Activated T-cell treated with anti-CD3 and anti-CD28 coated beads for 1 hour (primary cell): ENCODE measurements at places on chromosomes 4 and X.

- no peak for DNase-seq
These were observed 136.8 kb downstream of the CHRNA9 start for GRCh38 chr4:40471923-40472322.

DNA sequence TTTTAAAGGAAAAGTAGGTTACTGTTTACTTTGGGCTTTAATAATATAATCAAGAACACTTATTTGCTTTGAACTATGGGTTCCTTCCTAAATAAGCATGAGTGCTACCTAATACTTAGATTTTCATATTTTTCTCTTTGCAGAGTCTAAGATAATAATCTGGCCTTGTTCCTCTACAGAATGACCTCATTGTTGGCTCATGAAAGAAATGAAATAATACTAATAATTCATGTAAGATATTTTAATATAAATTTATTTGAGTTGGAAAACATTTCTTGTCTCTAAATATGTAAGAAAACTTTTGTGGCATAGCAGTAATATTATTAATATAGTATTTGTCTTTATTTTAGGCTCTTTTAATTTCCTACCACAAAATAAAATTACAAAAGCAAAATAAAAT lies 601.3 kb downstream of the IQCM start:
- DNase-seq, result no peak

- peak; percentile 16 for DNase-seq
These were observed 4.5 kb upstream of the NKX1-1 start for GRCh38 chr4:1410491-1411325.

DNA sequence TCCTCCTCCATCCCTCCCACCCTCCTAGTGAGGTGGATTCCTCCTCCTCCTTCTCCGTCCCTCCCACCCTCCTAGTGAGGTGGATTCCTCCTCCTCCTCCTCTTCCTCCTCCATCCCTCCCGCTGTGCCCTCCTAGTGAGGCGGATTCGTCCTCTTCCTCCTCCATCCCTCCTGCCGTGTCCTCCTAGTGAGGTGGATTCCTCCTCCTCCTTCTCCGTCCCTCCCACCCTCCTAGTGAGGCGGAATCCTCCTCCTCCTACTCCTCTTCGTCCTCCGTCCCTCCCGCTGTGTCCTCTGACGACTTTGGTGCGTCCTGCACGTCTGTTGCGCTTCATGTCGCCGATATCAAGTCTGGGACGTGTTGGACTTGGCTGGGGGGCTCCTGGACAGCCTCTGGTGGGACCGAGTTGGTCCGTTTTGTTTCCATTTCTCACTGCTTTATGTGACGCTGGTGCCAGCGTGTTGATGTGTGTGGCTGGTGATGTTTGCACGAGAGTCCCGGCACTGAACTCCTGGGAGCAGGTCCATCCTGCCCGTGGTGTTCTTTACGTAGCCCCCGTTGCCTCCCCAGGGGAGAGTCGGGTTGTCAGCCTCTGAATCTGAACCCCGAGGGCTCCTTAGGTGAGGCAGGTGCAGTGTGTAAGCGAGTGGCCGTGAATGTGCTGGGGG lies 5.4 kb downstream of the AKAP17A start:
- no peak for DNase-seq

GRCh38 chr4:85166318-85166717 lies 199.8 kb upstream of the WDFY3 start:
- DNase-seq, result no peak

- no peak for DNase-seq
These were observed 6.7 kb downstream of the CORIN start for GRCh38 chr4:47831026-47831679.

- no peak for DNase-seq
These were observed 49.6 kb downstream of the TSC22D3 start for GRCh38 chrX:107725761-107726555.

GRCh38 chr4:7189066-7189465 lies 3.3 kb upstream of the SORCS2 start:
- DNase-seq, result no peak

DNA sequence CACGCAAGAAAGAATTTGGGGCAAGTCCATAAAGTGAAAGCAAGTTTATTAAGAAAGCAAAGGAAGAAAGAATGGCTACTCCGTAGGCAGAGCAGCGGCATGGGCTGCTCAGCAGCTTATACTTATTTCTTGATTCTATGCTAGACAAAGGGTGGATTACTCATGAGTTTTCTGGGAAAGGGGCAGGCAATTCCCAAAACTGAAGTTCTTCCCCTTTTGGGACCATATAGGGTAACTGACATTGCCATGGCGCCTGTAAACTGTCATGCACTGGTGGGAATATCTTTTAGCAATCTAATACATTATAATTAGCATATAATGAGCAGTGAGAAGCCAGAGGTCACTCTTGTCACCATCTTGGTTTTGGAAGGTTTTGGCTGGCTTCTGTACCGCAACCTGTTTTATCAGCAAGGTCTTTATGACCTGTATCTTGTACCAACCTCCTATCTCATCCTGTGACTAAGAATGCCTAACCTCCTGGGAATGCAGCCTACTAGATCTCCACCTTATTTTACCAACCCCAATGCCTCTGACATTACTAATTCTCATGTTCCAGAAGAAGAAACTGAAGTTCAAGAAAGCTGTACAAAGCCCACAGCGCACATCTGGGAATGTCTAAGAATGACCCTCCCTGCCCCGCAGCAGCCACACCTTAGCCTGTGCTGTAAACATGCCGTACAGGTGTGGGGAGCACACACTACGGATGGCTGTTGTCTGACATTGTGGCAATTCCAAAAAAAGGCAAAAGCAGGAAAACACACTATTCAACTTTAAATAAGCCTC lies 18.6 kb downstream of the RXFP1 start:
- no peak for DNase-seq

DNA sequence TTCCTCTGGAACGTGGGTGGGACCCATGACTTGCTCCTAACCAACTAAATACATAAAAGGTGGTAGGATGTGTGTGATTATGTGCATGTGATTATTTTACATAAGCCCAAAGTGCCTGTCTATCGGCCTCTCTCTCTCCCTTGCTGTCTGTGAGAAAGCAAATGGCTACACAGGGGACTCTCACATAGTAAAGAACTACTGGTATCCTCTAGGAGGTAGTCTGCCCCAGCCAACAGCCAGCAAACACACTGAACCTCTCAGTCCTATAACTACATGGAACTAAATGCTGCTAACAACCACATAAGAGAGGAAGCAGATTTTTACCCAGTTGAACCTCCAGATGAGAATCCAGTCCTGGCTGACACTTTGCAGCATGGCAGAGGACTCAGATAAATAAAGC lies 1249.4 kb downstream of the ADGRL3 start:
- no peak for DNase-seq

DNA sequence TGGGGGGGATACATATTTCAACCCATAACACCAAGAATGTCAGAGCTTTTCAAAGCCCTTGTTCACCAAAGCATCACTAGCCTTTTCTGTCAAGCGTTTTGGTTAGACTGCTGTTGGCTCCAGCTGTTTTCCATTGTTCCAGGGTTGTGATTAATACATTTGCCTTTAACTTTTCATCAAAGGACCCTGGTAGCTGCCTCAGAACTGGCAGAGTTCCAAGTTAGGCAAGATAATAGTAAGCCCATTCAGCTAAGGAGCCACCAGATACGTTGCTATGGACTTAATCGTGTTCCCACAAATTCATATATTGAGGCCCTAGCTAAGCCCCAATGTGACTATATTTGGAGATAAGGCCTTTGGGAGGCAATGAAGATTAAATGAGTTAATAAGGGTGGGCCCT lies 37.1 kb downstream of the ENOPH1 start:
- DNase-seq, result no peak

DNA sequence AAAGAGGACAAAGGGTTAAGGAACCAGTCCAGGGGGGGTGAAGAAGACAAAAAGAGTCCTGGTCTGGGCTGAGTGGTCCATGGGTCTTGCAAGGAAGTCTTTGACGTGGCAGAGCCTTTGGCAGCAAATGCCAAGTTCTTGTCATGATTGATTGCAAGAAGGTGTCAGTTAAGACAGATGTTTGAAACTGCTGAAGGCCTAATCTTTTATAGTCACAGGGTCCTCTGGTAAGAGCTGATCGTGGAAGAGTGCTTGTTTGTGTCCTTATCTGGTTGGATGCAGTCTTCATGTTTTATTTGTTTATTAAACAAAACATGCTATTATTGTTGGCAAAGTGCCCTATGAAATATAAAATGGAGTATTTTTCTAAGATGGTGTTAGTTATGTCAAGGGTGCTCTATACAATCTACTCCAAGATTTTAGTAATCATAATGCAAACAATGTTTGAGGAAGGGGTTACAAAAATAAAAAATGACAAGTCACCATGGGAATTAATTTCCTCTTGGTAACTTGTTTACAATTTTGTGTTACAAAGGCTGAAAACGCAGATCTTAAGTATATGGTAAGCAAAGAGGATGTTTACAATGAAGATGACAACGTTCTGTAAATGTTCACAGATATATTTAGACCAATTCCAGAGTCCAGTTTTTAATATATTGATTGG lies 85.9 kb downstream of the MAGED4 start:
- DNase-seq, result no peak

- DNase-seq, result no peak
These were observed 68.4 kb downstream of the TAPT1 start for GRCh38 chr4:16157609-16158503.

GRCh38 chr4:173647902-173648301 lies 117.9 kb upstream of the HAND2 start:
- DNase-seq, result no peak

DNA sequence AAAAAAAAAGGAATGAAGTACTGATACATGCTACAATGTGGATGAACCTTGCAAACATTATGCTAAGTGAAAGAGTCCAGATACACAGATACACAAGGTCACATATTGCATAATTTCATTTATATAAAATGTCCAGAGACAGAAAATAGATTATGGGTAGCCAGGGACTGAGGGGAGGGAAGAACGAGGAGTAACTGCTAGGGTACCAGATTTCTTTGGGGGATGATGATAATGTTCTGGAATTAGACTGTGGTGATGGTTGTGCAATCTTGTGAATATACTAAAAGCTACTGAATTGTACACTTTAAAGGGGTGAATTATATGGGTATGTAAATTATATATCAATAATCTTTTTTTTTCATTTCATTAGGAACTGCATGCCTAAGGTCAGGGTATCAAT lies 20.8 kb upstream of the AP1AR start:
- DNase-seq, result no peak

DNA sequence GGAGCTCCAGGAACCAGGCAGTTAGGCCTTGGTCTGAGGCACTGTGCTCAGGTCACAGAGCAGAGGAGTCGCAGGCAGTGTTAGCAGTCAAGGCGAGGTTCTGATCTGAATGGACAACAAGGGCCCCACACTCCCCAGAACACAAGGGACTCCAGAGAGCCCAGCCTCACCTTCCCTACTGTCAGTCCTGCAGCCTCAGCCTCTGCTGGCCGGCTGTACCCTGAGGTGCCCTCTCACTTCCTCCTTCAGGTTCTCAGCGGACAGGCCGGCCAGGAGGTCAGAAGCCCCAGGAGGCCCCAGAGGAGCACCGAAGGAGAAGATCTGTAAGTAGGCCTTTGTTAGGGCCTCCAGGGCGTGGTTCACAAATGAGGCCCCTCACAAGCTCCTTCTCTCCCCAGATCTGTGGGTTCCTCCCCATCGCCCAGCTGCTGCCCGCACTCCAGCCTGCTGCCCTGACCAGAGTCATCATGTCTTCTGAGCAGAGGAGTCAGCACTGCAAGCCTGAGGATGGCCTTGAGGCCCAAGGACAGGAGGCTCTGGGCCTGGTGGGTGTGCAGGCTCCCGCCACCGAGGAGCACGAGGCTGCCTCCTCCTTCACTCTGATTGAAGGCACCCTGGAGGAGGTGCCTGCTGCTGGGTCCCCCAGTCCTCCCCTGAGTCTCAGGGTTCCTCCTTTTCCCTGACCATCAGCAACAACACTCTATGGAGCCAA lies 26.2 kb downstream of the MAGEA9 start:
- no peak for DNase-seq

- DNase-seq, result peak; percentile 28
These were observed 76.0 kb downstream of the INTS6L start for GRCh38 chrX:135596495-135596894.

GRCh38 chr4:30380404-30380998 lies 339.7 kb upstream of the PCDH7 start:
- no peak for DNase-seq

GRCh38 chr4:105998171-105999063 lies 103.1 kb downstream of the NPNT start:
- no peak for DNase-seq

GRCh38 chr4:70743731-70744130 lies 22.0 kb downstream of the RUFY3 start:
- no peak for DNase-seq

DNA sequence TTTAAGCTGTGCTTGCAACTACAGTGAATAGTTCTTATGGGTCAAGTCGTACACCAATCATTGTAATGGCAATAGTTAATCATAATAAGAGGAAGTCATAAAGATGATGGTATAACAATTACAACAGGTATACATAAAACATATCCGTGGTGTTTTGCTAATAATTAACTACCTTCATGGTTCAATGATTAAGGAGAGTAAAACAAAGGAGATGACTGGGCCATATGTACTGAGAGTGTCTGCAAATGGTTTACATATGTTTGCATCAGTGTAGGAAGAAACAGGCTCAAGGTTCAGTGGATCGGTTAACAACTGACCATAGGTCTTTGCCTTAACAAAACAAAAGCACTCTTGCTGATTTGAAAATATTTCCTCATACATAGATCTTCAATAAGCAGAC lies 253.0 kb downstream of the COX7B2 start:
- no peak for DNase-seq

GRCh38 chr4:3328814-3329663 lies 36.2 kb downstream of the RGS12 start:
- no peak for DNase-seq

DNA sequence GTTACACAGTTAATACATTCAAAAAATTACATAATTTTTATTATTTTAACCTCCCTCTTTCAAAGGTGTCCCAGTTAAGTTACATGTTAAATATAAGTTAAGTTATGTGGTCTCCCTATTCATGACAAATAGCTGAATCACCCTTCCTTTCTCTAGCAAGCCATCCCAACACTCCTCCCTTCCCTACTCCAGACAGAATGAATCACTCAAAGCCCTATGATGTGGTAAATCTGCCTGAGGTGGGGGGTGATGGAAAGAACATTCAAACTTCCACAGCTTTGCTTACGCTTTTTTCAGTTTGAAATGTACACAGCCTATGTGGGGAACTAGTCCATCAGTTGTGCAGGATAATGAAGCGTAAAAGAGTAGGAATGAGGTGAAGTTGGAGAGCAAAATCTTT lies 90.2 kb downstream of the CXCL13 start:
- DNase-seq, result no peak

GRCh38 chrX:110745288-110745687 lies 50.3 kb downstream of the CHRDL1 start:
- DNase-seq, result no peak

GRCh38 chr4:102543030-102543928 lies 42.1 kb downstream of the NFKB1 start:
- no peak for DNase-seq

DNA sequence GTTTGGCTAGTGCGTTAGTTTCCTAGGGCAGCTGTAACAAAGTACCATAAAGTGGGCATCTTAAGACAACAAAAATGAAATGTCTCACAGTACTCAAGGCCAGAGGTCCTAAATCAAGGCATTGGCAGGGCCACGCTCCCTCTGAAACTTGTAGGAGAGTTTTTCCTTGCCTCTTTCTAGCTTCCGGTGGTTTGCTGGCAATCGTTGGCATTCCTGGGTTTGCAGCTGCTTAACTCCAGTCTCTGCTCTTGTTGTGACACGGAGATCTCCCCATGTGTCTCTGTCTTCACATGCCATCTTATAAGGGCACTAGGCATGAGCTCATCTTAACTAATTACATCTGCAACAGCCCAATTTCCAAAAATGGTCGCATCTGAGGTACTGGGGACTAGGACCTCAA lies 362.0 kb upstream of the BOD1L1 start:
- DNase-seq, result no peak

GRCh38 chr4:75920327-75920726 lies 18.1 kb upstream of the PPEF2 start:
- DNase-seq, result no peak

- no peak for DNase-seq
These were observed 1.1 kb upstream of the HTATSF1 start for GRCh38 chrX:136496186-136496763.
